Natural killer cell (primary cell): ENCODE measurements at places on chromosomes 1 and 21.

- DNase-seq = no peak
Measured at GRCh38 chr21:32748529-32748928, 20.7 kb upstream of the SYNJ1 start.

DNA sequence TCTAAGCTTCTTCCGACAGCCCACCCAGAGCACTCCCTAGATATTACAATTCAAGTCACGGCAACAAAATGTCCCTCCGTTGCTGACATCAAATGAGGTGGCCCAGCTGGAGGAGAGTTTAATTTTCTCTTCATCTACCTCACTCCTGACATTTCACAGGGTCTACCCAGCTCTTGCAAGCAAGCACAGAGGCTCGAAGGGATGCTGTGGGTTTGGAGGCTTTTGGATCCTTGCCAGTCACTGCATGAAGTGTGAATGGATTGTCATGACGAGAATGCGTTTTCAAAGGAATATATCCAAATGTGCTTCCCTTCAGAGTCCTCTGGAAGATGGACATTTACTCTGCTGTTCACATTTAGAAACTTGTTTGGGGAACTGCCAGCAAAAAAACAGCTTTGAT, 33.5 kb downstream of the CAPN8 start:
- no peak for DNase-seq

DNA sequence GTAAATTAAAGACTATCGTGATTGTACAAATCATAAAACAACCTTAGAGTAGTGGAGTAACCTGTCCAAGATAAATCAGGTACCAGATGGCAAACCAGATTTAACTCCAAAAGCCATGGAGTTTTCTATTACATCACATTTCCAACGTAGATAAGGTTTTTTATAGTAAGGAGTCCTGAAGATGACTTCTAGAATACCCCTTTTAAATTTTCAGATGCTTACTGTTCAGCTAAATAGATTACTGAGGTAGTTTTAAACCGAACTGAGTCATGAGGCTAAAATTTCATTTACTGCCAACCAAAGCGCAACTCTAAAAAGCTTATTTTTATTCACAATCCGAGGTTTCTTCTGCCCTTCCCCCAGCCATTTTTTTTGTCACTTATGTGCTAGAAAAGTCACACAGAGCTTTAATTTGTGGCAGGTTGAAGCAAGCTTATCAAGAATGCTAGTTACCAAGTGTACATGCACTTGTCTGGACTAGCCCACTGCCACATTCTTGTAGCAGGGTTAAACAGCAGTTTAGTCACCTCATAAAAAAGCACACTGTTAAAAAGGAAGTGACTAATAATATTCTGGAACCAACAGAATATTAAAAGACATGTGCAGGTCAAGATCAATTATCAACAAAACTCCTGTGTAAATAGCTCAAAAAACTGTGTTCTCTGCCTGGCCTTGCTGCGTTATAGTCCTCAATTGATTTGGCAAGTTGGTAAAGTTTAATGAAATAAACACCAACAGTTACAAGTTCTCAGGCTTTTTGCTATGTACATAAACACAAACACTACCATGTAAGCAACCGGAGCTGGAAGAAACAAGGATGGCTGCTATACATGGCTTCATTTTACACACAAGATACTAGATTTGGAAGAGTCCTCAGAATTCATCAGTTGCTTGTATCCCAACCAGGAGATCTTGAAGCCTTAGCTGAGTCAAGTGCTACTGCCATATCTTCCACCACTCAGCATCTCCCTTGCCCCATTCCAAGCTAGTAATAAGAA, 180.3 kb upstream of the DMRTA2 start:
- DNase-seq = no peak

DNA sequence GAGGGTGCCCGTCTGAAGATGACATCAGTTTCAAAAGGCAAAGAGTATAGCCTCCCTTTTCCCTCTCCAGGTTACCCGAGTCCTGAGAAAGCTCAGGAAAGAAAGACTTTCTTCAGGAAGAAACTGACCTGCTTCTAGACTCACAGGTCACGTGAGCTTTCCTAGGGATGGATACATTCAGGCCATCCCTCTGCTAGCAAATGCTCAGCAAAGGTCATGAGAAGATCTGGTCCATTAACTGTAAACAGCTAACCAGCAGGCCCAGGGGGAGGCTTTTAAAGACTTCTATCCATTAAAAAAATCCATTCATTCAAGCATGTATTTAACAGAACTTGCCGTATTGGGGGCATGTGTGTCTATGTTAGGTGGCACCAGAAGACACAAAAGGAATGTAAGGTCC, 605.5 kb downstream of the KIF26B start:
- DNase-seq = no peak

GRCh38 chr1:181656491-181656890, 173.2 kb downstream of the CACNA1E start:
- DNase-seq = no peak

DNA sequence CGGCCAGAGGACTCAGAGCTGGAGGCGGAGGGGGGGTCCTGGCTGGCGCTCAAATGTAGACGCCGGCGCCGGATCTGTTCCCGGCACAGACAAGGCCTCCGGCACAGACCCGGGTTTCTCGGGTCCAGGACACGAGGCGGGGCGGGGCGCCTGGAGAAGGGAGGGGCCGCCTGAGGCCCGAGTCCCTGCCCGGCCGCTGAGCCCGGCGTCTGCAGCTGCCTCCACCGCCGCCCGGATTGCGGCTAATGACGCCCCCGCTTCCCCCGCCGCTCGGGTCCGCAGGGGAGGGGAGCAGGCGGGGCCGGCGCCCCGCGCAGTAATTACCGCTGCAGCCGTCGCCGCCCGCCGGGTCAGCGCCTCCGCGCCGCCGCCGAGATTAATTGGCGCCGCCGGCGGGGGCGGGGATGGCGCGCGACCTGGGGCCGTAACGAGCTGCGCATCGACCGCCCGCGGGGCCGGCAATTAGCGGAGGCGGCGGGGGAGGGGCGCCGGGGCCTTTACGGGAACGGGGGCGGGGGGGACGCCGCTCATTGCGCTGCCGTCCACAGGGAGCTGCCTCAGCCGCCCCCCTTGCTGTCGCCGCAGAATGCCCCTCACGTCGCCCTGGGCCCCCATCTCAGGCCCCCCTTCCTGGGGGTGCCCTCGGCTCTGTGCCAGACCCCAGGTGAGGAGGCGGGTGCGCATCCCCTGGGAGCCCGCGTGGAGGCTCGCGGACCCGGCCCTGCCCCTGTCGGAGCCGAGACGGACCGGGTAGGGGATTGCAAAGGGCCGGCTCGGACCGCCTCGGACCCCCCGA, 17.3 kb downstream of the NOC2L start:
- DNase-seq = no peak
